WERI-Rb-1 (cell line): ENCODE measurements at places on chromosomes 4 and X.
A peak's percentile ranks its signal among the peaks of the same experiment; 100 is the strongest.

GRCh38 chr4:103118166-103118565, 18.5 kb upstream of the BDH2 start:
- DNase-seq: no peak

DNA sequence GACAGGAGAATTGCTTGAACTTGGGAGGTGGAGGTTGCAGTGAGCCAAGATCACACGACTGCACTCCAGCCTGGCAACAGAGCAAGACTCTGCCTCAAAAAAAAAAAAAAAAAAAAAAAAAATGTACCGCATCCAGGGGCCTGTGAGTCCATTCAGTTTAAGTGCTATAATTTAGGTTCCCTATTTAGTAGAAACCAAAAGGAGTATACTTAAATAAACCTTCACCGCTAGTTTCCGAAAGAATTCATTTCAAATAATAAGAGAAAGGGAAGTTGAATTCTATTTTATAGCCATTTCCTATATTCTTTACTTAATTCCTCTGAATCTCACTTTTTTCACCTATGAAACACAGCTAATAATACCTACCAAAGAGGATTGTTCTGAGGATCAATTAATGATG, 20.8 kb upstream of the LRBA start:
- no peak for DNase-seq

- no peak for DNase-seq
Observed at GRCh38 chrX:109372291-109372690, 109.6 kb downstream of the GUCY2F start.

- DNase-seq: no peak
Observed at GRCh38 chrX:2592279-2592678, 91.5 kb upstream of the DHRSX start.

DNA sequence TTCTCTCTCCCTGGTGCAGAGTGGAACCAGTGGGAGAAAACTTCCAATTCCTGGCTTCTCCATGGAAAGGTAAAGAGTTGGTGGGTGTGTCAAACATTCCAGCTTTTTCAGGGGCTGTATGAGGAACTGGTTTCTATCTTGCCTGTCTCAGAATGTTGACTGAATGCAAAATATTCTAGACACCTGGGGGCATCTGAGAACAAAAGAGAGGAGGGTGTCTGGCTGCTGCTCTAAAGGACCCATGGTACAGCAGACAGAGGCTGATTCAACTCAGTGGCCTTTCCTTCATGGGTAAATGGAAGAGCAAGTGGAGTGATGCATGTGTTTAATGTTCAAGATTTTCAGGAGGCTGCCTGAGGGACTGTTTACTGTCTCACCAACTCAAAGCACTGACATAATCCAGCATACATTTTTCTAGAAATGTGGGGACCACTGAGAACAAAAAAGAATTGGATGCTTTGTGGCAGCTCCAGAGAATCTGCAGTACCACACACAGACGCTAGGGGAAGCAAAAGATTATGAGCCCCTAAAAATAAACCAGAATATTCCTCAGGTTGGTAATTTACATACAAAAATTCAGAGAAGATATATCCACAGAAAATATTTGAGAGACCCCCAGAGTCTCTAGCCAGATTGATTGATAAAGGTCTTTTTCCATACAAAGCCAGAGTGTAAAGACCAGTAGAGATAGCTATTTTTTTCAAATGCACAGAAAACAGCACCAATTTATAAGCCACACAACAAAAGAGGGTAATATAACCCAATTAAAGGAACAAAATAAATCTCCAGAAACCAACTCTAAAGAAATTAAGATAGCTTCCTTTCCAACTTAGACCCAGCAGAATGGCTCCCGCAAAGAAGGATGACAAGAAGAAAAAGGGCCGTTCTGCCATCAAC, 48.0 kb upstream of the STARD8 start:
- no peak for DNase-seq

GRCh38 chr4:69991016-69991415, 4.8 kb upstream of the STATH start:
- DNase-seq: no peak

DNA sequence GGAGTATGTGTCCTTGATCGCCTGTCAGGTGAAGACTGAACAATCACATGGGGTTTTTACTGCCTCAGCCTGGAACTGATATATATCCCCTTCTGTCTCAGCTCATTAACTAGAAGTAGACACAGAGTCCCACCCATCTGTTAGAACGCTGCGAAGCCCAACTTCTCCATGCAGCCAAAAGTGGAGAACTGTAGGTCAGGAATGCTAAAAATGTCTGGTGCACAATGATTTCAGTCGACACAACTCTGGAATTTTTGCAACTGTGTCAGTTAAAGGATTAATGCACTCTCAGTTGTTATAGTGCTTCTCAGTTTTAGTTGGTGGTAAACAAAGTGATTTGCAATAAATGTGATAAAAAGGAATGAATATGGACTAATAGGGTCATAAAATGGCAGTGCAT, 287.2 kb downstream of the INPP4B start:
- DNase-seq: no peak

DNA sequence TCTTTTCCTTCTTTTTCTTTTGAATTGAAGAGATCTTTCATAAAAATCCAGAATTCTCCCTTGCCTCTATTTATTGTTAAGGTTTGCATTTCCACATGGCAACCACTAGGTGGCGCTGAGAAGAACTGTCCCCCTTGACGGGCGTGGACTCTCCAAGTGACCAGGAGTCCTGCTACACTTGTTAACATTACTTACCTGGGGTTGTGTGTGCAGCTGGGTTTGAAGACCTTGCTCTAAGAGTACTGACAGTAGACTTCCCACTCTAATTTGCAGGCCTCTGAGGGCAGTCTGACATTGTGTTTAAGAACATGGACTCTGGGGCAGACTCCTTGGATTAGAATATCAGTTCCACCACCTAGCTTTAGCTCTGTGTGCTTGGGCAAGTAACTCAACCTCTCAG, 52.8 kb downstream of the GPRIN3 start:
- DNase-seq: peak; percentile 55

GRCh38 chr4:128942607-128943006, 133.1 kb downstream of the JADE1 start:
- no peak for DNase-seq

DNA sequence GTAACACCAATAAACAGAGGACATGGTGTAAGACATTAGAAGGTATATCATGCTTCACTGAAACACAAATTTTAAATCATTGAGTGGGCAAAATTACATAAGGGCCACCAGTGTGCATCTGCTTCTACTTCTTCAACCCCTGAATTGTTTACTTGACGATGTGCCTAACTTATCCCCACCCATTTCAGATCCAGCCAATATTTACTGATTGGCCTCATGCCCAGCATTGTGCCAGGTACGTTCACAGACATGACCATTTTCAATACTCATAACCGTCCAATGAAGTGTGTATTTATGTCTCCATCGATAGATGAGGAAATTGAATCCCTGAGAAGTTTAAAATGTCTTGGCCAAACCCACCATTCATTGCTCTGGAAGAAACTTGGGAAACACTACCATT, 208.3 kb upstream of the MID1 start:
- no peak for DNase-seq

DNA sequence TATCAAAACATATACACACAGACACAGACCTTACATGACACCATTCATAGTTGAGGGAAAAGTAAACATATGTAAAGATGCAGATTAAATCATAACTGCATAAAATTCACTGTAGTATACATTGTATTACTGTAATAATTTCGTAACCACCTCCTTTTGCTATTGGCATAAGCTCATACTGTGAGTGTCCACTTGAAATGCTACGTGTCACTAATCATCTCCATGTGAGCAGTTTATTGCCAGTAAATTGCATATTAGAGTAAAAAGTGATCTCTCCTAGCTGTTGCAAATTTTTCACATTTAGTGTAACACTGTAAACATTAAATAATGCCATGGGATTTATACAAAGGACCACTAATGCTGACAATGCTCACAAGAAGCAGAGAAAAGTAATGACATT, 256.7 kb upstream of the GNPDA2 start:
- no peak for DNase-seq

DNA sequence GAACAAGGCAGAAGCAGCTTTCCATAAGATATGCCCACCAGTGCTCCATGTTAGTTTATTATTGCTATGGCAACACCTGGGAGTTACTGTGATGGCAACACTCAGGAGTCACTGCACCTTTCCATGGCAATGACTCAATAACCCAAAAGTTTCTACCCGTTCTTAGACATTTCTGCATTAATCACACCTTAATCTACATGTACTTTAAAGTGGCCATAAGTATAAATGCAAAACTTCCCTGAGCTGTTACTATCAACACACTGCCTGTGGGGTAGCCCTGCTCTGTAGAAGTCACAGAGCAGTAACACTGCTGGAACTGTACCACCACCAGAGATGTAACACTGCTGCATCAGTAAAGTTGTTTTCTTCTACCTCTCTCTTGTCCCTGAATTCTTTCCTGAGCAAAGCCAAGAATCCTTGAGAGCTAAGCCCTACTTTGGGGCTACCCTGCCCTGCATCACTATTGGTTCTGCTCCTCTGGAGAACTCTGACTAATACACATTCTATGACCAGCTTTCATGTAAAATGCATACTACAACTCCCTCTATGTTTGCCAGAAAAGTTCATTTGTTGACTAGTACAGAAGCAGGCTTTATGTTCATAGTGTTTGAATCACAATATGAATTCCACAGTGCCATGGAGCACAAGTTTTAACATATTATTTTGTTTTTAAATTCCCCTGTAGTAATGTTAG, 43.5 kb upstream of the GPR174 start:
- no peak for DNase-seq

DNA sequence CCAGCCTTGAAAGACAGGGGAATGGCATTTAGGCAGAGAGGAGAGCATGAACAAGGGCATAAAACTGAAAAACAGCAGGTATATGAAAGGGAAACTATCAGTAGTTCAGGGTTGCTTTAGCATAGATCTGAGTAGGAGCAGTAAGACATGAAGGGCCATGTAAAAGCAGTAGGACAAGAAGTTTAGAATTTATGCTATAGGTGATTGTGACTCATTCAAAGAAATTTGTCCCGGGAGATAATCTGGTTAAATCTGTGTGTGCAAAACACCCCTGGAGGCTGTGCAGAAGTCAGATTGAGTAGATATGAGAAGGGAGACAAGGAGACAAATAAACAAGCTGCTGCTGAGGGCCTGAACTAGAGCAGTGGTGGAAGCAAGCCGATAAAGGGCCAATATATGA, 109.1 kb upstream of the BMP3 start:
- DNase-seq: no peak

DNA sequence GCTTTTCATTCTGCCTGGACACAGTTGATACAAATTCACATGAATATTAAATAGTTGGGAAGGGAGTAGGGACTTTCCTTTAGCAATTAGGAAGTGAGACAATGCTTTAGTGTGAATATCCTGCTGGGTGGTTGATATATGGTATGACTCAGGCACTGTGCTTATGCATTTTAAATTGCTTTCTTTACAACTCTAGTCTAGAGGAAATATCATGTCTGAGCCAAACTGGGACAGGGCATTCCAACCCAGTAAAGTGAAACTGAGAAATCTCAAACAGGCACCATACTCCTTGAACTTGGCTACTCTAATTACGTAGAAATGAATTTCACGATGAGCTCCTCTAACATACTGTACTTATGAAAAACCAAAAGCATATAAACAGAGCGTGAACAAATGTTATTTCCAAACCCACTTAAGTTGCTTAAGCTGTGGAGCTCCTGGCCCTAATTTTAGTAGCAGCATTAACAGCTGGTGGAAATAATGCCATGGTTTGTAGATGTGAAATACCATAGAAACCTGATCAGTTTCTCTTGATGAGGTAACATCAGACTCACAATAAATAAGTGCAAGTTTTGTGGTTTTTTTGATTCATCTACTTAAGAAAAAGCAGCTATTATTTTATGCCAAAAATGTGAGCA, 242.9 kb upstream of the GK2 start:
- no peak for DNase-seq

- DNase-seq: no peak
Observed at GRCh38 chrX:140355922-140356321, 148.9 kb downstream of the SOX3 start.

DNA sequence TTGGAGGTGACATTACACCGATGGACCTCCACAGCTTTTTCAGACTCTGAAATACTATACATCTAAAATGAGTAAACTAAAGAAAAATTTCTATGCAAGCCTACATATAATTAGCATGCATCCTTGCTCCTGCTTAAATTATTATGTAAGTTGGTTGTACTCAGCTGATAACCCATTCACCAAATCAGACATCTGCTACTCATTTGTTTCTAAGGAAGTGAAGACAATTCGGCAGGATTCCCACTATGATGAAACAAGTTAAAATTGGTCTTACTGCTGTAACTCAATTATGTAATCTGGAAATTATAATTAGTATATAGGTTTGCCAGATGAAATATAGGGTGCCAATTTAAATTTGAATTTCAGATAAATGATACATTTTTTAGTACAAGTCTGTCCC, 59.5 kb upstream of the FGF13 start:
- DNase-seq: no peak

- DNase-seq: no peak
Observed at GRCh38 chrX:33149580-33149979, 61.8 kb downstream of the DMD start.

DNA sequence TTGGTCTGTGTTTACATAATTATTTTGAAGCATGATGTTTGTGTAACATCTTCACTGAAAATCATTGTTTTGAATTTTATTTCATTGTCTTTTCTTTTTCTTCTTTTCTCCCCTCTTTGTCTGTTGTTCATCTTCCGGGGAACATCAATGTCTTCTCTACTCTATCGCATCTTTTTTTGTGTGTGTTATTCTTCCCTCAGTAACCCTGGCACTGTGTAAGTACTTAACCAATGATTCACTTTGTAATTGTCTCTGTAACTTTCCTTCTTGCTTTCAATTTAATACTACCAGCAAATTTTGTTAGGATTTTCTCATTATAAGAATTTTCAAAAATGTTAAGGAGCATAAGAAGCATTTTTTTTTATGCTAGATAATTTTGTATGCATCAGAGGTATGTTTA, 130.8 kb downstream of the PDLIM5 start:
- DNase-seq: no peak

- peak; percentile 56 for DNase-seq
Observed at GRCh38 chrX:120365320-120365719, 3.4 kb downstream of the ATP1B4 start.

GRCh38 chr4:8645753-8646124, 53.2 kb downstream of the CPZ start:
- DNase-seq: no peak

DNA sequence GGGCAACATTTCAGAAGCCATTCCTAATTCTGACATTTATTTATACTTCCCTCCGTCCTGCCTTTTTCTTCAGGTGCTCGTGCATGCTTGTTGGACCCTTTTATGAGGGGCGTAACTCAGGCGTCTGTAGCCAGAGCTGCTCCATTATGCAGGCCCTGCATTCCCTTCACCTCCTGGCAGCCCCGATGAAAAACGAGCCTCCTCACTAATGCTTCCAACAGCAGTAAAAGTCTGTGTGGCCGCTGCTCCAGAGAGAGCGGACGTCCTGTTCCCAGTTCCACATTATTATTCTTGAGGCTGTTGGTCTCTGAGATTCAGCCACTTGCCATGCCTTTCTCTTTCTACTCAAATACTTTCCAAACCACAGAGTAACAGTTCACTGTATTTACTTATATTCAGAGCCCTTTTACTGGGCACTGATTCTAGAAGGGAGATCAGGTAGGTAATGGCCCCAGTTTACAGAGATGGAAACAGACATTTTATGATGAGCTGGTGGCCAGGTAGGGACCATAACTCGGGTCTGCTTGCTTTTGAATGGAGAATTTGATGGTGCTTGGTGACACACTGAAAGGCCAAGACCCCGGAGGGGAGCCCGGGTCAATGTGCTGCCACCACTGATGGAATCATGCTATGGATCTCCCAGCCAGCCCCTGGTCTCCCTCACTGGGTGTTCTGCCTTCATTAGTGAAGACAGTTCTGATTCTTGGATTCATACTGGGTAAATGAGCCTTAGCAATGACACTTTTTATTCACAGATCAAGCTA, 101.0 kb downstream of the GATB start:
- DNase-seq: no peak
